ENCODE measurements at places on chromosomes 3 and 15.
A peak's percentile ranks its signal among the peaks of the same experiment; 100 is the strongest.

DNA sequence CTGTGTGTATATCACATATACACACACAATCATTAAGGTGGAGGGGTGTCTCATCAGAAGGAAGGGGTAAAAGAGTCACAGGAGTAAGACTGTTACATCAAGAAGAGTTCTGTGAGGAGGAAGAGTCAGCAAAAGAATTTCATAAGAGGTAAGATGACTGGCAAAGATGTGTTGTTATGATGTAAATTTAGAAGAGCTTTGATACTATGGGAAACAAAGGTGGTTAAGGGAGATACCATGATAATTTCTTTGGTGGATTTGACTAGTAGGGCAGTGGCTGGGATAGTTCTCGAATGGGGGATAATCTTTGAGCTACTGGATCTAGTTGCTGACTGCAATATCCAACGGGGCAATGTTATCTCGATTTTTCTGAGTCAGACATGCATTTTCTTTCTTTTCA is 61.6 kb downstream of the STAG1 start:
- ATAC-seq = no peak

- no peak for ATAC-seq
Measured at GRCh38 chr15:39266890-39267289, 314.0 kb upstream of the THBS1 start.

DNA sequence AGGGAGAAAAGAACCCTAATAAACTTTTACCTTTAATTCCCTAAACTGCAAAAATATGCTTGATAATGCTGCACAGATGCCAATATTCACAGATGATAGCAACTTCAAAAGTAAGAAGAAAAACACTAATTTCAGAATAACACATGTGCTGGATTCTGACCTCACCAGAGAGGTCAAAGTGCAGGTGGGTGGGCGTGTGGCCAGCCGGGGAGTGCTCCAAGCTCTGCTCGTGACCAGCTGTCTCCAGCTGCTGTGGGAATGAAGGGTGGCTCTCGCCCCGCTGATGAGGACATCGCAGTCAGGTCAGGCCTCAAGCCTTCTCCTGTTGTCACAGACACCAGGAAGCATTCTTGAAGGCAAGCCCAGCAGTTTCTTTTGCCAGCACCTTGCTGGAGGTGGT is 57.1 kb downstream of the ADAMTS17 start:
- ATAC-seq = no peak

DNA sequence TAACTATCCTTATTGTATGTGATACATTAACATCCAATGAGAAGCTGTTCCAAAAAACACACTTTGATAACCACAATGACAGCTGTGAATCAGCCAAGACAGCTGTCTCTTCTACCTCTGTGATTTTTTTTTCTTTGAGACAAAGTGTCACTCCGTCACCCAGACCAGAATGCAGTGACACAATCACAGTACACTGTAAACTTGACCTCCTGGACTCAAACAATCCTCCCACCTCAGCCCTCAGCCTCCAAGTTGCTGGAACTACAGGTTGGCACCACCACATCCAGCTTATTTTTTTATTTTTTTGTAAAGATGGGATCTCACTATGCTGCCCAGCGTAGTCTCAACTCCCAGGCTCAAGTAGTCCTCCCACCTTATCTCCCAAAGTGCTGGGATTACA is 73.5 kb upstream of the TMCO5A start:
- no peak for ATAC-seq

- ATAC-seq = no peak
Measured at GRCh38 chr3:131299836-131300235, 81.7 kb upstream of the NUDT16 start.

GRCh38 chr15:27538325-27538724 is 560.8 kb downstream of the OCA2 start:
- ATAC-seq = no peak

DNA sequence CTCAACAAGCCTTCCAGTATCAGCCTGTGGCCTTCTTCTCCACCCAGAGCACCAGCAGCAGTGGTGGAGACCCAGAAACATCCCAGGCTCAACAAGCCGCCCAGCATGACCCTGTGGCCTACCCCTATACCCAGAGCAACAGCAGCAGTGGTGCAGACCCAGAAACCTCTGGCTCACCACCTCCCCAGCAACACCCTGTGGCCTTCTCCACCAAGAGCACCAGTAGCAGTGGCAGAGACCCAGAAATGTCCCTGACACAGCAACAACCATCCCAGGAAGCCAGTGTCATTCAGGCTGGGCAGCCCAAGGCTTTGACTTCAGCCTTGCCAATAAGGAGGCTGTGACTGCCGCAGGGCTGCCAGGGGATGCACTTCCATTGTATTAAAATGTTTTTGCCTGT is 16.3 kb upstream of the EMC3 start:
- ATAC-seq = no peak

DNA sequence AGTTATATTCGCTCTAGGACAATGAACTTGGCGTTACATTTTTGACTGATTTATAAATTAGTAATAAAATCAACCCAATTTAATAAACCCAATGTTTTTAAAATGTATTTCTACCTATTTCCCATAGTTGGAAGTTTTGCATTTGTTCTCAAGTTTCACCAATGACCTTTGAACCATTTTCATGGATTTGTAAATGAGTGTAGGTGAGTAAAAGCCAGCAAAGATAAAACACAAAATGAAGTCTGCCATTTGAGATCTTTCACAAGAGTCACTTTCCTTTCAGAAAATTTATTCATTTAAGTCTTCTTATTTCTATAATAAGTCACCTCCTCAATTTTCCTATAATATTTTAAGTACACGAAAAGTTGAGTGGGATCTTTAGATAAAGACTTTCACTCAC is 92.1 kb downstream of the MEIS2 start:
- no peak for ATAC-seq

GRCh38 chr15:28961391-28961790 is 75.6 kb downstream of the APBA2 start:
- ATAC-seq = no peak

- peak; percentile 67 for ATAC-seq
Measured at GRCh38 chr15:57213862-57214261, 162.4 kb upstream of the CGNL1 start.

Measured in SK-N-SH treated with all-trans-retinoic acid at 6 μM for 48 hours (cell line).